ENCODE measurements at places on chromosomes 6 and 20.

GRCh38 chr20:37356961-37357371 is 11.0 kb downstream of the SRC start:
- no peak for DNase-seq

- no peak for DNase-seq
Observed at GRCh38 chr6:7493866-7494265, 47.6 kb upstream of the DSP start.

- DNase-seq, result no peak
Observed at GRCh38 chr6:169935348-169935718, 183.9 kb downstream of the ERMARD start.

DNA sequence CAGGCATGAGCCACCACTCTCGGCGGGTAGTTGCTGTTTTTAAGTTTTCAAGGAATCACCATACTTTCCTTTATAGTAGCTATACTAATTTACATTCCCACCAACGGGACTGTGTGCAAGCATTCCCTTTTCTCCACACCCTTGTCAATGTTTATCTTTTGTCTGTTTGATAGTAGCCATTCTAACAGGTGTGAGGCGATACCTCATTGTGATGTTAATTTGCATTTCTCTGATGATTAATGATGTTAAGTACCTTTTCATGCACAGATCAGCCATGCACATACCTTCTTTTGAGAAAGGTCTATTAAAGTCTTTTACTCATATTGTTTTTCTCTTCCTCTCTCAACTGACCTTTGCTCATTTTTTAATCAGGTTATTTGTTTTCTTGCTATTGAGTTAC is 43.0 kb upstream of the CCND3 start:
- DNase-seq, result no peak

DNA sequence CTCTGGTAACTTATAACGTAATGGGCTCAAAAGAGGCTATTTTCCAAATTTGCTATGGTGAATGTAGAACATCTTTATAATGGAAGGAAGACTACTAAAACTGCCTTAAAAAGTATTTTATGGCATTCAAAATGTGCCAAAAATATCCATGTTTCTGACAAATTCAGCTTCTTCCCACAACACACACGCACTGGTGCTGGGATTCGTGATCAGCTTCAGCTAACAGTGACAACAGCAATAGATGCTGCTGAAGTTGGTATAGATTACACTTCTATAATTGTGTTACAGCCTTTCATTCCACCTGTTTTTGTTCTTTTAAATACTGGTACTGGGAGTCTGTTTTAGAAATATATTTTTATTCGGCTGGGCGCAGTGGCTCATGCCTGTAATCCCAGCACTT is 19.0 kb downstream of the NUDT3 start:
- DNase-seq, result no peak

- DNase-seq, result no peak
Observed at GRCh38 chr20:41133709-41134361, 3.5 kb upstream of the PLCG1 start.

- no peak for DNase-seq
Observed at GRCh38 chr20:37627767-37628130, 66.1 kb upstream of the CTNNBL1 start.

- DNase-seq, result peak; percentile 15
Observed at GRCh38 chr6:74284284-74284683, 588.3 kb downstream of the CD109 start.

DNA sequence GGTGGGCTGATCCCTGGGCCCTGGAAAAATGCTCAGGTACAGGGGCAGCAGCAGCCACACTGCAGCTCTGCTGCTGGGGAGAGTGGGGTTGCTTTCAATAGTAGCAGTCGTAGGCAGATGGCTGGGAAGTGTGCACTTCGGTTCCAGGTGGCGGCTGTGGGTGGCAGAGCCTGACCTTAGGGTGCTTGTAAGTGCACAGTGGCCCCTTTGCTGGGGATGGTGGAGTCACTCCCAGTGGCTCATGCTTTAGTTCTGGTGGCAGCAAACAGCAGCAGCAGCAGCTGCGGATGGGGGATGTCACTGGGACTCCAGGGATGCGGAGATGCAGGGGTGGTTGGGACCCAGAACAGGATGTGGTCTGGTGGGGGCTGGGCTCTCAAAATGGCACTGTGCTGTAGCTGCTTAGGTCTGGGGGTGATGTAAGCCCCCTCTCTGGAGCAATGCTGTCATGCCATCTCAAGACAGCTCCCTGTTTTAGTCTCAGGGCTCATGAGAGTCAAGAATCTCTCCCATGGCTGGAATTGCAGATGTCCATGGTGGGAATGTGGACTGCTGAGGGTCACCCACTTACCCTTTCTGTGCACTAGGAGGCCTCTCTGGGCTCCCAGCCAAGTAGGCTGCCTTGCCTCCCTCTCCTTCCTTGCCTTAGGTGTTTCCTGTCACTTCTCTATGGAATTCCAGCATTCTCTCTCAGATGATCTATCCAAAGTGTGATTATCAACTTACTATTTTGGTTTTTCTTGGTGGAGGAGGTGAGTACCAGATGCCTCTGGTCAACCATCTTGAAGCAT is 146.7 kb upstream of the SLC22A23 start:
- no peak for DNase-seq

DNA sequence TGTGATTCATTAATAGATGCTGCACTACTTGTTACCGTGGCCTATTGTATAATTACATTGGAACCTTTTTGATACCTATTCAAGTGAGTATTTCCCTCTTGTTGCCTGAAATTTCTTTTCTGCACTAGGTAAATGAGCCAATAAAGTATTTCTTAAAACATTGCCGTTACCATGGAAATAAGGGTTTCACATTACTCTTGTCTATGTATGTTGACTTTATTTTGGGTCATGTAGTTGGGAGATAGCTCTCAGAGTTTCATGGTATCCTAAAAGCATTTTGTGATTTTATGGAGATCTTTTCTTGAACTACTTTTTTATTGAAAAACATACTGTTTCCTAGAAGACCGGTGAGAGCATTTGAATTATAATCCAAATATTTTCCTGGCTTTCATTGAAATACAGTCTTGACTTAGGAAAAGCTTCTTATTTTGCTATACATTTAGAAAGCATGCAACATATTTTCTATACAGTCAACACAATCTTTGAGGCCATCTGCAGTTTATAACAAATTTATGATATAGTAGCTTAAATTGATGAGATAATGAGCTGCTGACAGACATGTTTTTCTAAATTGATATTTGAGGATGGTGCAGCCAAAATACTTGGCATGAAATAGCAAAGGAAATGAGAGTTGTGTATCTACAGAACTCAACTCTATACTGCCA is 650.4 kb downstream of the RFPL4B start:
- no peak for DNase-seq

- no peak for DNase-seq
Observed at GRCh38 chr6:20071998-20072397, 140.3 kb downstream of the MBOAT1 start.

DNA sequence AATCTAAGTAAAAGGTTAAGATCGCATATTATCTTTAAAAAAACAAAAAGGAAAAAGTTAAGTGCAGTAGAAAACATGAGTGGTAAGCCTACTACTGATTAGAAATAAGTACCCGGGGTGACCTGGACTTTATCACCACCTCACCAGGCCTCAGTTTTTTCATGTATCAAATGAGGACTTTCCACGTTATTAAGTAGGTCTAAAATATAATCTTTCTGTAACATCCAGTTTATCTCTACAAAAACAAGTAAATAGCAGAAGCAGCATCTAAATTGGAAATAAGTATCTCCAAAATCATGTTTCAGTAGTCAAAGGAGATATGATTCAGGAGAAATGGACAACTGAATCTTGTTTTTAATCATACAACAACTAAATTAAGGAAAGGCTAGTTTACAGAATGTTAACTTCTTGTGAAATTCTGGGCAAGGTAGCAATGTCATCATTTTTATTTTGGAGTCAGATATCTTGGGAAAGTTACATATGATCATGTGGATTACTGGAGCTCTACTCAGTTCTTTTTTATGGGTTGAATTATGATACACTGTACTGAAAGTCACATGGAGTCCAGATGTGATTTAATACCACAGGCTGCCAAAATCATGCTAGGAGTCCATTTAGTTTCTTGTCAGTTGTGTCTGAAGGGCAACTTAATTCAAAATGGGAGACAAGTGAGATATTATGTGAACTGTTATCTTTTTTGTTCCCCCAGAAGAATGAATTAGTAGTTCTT is 114.7 kb upstream of the PRL start:
- peak; percentile 62 for DNase-seq

DNA sequence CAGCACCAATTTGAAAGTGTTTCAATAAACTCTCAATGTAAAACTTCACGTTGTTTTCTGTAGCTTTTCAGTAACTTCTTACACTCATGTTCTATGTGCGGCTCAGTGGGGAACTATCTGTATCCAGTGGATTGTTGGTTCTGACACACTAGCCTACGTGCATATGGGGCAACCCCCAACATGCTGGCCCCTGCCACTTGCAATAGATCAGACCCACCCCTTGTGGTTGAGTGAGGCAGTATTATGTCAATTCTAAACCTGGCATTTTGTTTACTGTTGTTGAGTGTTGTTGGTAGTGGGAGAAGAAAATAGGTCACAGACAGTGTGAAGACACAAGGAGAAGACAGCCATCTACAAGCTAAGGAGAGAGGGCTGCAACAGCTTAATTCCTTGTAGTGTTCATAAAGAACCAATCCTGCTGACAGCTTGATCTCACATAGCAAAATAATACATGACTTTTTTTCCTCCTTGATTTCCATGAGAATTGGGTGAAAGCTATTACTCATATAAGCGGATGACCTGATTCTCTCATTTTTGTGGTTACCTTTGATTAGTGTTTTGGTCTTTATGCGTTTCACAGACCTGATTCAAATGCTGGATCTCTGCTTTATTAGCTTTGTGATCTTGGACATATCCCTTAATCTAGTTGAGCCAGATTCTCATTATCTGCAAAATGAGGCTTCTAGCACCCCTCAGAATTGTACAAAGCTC is 320.4 kb downstream of the LAMA2 start:
- DNase-seq, result peak; percentile 24

DNA sequence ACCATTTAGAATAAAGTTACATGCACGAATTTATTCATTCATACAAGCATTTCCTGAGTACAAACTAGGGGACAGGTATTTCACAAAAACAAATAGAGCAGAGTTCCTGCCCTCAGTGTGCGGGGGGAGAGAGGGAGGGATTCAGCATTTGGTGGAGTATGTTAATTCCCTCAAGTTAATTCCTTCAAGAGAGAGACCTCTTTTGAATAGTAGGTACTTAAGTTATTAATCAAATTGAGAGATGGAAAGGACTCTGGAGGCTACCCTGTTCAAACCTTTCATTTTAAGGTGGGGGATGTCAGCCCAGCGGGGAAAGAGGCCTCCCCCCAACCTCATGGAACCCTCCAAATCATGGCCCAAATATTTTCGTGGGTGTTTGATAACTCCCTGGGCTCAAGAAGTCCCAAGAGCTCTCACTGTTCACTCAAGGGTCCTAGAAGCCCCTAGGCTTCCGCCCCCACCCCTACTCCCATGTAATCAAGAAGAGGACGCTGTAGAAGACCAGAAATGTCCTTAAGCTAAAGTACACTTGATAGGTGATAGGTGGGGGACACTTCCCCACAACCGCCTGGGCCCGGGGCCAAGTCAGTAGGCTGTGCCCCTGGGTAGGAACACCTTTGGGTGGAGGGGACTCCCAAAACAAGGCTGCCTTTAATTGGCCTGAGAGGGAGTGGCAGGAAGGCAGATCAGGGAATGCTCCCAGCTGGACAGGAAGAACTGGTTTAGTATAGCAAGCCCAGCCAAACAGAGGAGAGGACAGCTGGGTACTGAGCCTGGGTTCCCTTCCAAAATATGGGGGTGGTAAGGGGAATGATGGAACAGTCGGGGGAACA is 2.9 kb downstream of the SDC4 start:
- no peak for DNase-seq

DNA sequence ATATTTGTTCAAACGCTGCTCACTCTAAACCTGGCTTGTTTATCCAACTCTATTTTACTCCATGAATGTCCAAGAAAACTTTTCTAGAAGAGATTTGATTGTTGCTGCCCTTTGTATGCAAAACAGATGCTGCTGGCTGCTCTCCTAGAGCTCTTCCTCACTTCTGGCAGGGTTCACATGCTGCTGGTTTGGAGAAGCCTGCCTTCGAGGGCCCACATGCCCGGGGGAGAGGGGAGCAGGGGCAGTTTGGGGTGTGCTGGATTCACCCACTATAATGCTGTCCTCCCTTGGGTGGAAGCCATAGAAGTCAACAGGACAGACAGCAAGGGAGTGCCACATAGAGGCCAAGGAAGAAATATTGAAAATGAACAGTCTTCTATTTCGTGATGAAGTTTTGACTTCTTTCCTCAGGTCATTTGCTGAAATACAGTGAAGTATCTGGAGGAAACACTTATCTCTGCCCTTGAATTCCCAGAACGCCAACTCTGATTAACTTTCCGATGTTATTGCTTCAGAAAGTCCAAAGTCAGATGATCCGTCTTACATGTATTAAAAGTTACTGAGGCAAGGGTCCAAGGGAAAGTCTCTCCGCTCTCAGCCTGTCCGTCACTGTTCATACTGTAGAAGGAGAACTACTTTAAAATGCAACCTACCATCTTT is 32.4 kb downstream of the LY86 start:
- no peak for DNase-seq
